ENCODE measurements at places on chromosomes 2 and 18. TPM values are rescaled to one million over a fixed set of nuclear protein-coding genes. Genes with fewer than 3 reads are reported as not detected.

Gene SERPINB11
- not detected for total RNA-seq

Gene TXNL1
- total RNA-seq: 118 TPM

Gene FER1L5
- total RNA-seq: not detected

Gene TRABD2A
- 0.74 TPM for total RNA-seq

Data from psoas muscle (tissue), 8 donors.